ENCODE measurements at places on chromosomes 1 and 21.
A peak's percentile ranks its signal among the peaks of the same experiment; 100 is the strongest.

GRCh38 chr1:109802136-109802900 is 38.6 kb upstream of the EPS8L3 start:
- peak; percentile 68 for DNase-seq
- H3K27me3 ChIP-seq, result no peaks in the 10 kb centered on the region
- peaks cover 87% of the 10 kb centered on the region for H3K4me1 ChIP-seq
- peaks cover 10% of the 10 kb centered on the region for H3K36me3 ChIP-seq
- H3K4me3 ChIP-seq, result peak overlapping the region; percentile 72

GRCh38 chr1:240705579-240705978 is 93.6 kb upstream of the GREM2 start:
- H3K4me1 ChIP-seq, result no peaks in the 10 kb centered on the region
- no peak for DNase-seq
- H3K27ac ChIP-seq, result no peak overlapping the region
- no peaks in the 10 kb centered on the region for H3K27me3 ChIP-seq
- no peak overlapping the region for H3K4me3 ChIP-seq

- no peak overlapping the region for H3K27ac ChIP-seq
- no peak for DNase-seq
- H3K4me1 ChIP-seq, result no peaks in the 10 kb centered on the region
- no peaks in the 10 kb centered on the region for H3K36me3 ChIP-seq
- H3K4me3 ChIP-seq, result peak overlapping the region; percentile 6
Measured at GRCh38 chr21:41112740-41113692, 54.9 kb upstream of the BACE2 start.

GRCh38 chr1:245085508-245086095 is 69.2 kb upstream of the KIF26B start:
- no peaks in the 10 kb centered on the region for H3K36me3 ChIP-seq
- no peak overlapping the region for H3K27ac ChIP-seq
- H3K4me3 ChIP-seq, result no peak overlapping the region
- DNase-seq, result no peak

DNA sequence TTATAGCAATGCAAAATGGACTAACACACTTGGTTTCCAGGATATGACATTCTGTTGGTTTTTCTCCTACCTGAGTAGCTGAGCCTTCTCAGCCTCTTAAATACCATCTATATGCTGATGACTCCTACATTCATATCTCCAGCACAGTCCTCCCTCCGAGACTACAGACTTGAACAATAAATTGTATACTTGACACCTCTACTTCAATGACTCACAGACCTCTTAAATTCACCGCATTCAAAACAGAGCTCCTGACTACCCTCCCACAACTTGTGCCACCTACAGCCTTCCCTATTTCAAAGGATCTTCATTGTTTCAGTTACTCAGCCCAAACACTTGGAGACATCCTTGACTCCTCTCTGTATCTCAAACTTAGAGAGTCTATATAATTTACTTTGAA is 66.8 kb upstream of the ASB17 start:
- H3K36me3 ChIP-seq, result no peaks in the 10 kb centered on the region
- H3K27ac ChIP-seq, result no peak overlapping the region
- no peak overlapping the region for H3K4me3 ChIP-seq
- no peaks in the 10 kb centered on the region for H3K4me1 ChIP-seq

DNA sequence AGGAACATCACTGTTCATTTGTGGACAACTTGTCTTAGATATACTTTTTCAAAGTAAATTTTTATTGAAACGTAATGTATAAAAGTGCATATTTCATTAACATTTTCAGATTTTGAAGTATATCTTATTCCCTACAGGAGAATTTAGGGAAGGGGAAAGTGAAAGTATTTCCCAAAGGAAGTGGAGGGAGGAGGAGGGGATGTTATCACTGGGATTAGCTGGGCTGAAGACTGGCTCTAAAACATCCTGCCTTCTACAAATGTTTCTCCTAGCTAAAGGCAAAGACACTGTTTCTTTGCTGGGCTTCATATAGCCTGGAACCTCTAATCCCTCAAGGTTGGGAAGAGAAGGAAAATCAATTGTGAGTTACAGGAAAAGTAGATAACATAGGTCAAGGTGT is 7.1 kb upstream of the ZNF697 start:
- peaks cover 47% of the 10 kb centered on the region for H3K27me3 ChIP-seq
- H3K27ac ChIP-seq, result no peak overlapping the region
- no peaks in the 10 kb centered on the region for H3K36me3 ChIP-seq
- DNase-seq, result no peak
- H3K4me1 ChIP-seq, result no peaks in the 10 kb centered on the region

GRCh38 chr21:33760641-33761440 is 118.5 kb downstream of the ITSN1 start:
- no peaks in the 10 kb centered on the region for H3K4me1 ChIP-seq
- no peak overlapping the region for H3K27ac ChIP-seq
- H3K27me3 ChIP-seq, result no peaks in the 10 kb centered on the region
- no peak for DNase-seq
- no peaks in the 10 kb centered on the region for H3K36me3 ChIP-seq

DNA sequence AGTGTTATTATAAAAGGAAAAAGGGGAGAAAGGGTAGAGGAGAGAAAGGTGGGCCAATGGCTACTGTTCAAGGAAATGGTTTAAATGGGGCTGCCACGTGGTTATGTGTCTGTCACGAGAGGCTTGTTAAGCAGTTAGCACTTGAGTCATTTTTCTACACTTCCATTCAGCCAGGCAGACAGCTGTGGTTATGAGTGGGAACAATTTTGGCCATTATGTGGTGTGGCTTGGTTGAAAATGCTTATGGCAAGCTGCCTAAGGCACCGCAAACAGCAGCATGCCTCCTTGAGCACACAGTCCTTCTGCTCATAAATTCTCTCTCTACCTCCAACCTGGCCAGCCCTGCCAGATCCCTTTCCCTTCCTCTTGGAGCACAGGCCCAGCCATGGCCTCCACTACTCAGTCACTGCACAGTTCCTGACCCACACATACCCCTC is 3.2 kb upstream of the SRM start:
- peaks cover 30% of the 10 kb centered on the region for H3K4me1 ChIP-seq
- no peaks in the 10 kb centered on the region for H3K27me3 ChIP-seq
- peak overlapping the region; percentile 81 for H3K27ac ChIP-seq
- DNase-seq, result peak; percentile 36
- peaks cover 42% of the 10 kb centered on the region for H3K36me3 ChIP-seq

DNA sequence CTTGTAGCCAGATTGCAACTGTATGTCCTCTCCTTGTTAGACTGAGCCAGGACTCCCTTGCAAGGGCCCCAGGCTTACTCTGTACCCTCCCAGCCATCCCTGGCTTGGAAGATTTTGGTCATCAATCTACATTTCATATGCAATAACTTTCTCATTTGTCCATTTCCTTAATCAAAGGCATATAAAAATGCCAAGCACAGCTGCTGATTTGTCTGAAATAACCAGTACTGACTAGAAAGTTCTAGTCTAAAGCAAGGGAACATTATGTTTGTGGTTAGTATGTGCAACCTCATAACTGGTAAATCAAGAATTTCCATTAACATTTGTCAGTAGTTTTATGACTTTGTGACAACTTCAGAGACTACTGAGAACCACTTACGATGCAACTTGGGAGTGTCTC is 370.2 kb downstream of the ST6GALNAC3 start:
- H3K36me3 ChIP-seq, result no peaks in the 10 kb centered on the region
- no peaks in the 10 kb centered on the region for H3K27me3 ChIP-seq
- H3K4me1 ChIP-seq, result no peaks in the 10 kb centered on the region
- DNase-seq, result no peak
- H3K27ac ChIP-seq, result no peak overlapping the region

GRCh38 chr1:201964261-201964660 is 9.0 kb downstream of the TIMM17A start:
- no peak for DNase-seq
- no peak overlapping the region for H3K4me3 ChIP-seq
- peaks cover 50% of the 10 kb centered on the region for H3K36me3 ChIP-seq
- no peaks in the 10 kb centered on the region for H3K27me3 ChIP-seq
- H3K4me1 ChIP-seq, result no peaks in the 10 kb centered on the region

DNA sequence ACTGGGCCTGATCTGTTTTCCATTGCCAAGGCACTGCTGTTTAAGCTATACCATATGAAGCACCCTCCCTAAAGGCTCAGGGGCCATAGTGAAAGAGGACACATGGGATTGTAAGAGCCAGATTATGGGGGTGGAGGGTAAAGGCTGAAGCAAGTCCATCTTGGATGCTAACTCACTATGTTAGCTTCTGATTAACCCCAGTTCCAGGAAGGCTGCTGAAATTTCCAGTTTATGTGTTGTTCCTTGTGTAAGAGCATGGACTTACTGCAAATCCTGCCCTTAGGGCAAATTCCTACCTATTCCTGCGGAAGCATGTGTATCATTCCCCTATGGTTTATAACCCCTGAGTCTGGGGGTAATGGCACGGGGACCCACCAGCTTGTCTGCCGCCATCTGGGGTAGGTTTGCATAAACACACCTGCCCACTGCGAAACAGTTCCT is 91.8 kb upstream of the SERBP1 start:
- DNase-seq, result no peak
- no peaks in the 10 kb centered on the region for H3K36me3 ChIP-seq
- H3K27me3 ChIP-seq, result peaks cover 13% of the 10 kb centered on the region
- H3K4me1 ChIP-seq, result no peaks in the 10 kb centered on the region

GRCh38 chr1:226001963-226002666 is 3.0 kb upstream of the SDE2 start:
- H3K36me3 ChIP-seq, result peaks cover 6% of the 10 kb centered on the region
- H3K4me3 ChIP-seq, result peak overlapping the region; percentile 38

- no peak overlapping the region for H3K27ac ChIP-seq
- no peaks in the 10 kb centered on the region for H3K36me3 ChIP-seq
- peak; percentile 14 for DNase-seq
- peaks cover 14% of the 10 kb centered on the region for H3K27me3 ChIP-seq
Measured at GRCh38 chr1:181423301-181423918, 59.9 kb upstream of the CACNA1E start.

- no peak overlapping the region for H3K4me3 ChIP-seq
- peaks cover 54% of the 10 kb centered on the region for H3K36me3 ChIP-seq
- peak overlapping the region; percentile 63 for H3K27ac ChIP-seq
- peak; percentile 53 for DNase-seq
- peaks cover 42% of the 10 kb centered on the region for H3K4me1 ChIP-seq
- no peaks in the 10 kb centered on the region for H3K27me3 ChIP-seq
Measured at GRCh38 chr1:36285443-36286101, 20.6 kb upstream of the SH3D21 start.

GRCh38 chr1:6026095-6026809 is 19.4 kb upstream of the KCNAB2 start:
- H3K4me3 ChIP-seq, result peak overlapping the region; percentile 97
- peaks cover 30% of the 10 kb centered on the region for H3K36me3 ChIP-seq
- peak; percentile 90 for DNase-seq
- H3K4me1 ChIP-seq, result peaks cover 50% of the 10 kb centered on the region
- H3K27ac ChIP-seq, result peak overlapping the region; percentile 94
- H3K27me3 ChIP-seq, result no peaks in the 10 kb centered on the region

DNA sequence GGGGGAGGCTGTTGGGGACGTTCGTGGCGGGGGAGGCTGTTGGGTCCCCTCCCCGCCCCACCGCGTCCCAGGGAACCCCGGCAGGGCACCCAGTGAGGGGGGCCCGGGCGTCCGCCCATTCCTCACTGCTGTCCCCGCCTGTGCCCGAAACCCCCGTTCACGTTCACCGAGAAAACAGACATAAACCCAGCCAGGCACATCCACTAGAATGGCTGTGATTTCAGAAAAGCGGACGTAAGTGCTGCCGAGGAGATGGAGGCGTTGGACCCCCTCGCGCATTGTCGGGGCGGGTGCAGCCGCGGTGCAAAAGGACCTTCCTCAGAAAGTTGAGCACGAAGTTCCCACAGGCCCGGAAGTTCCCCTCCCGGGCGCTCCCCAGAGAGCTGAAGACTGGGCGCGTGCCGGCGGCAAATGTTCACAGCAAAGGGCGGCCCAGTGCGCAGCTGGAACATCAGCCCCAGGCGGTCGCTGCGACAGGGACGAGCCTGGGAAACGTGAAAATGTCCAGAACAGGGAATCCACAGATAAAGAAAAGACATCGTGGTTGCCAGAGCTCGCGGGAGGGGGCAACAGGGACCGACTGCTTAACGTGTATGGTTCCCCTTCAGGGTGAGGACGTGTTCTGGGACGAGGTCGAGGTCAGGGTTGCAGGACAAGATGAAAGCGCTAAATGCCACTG is 18.5 kb upstream of the SAMD11 start:
- no peak overlapping the region for H3K27ac ChIP-seq
- no peak for DNase-seq
- peak overlapping the region; percentile 65 for H3K4me3 ChIP-seq
- peaks cover 40% of the 10 kb centered on the region for H3K27me3 ChIP-seq

DNA sequence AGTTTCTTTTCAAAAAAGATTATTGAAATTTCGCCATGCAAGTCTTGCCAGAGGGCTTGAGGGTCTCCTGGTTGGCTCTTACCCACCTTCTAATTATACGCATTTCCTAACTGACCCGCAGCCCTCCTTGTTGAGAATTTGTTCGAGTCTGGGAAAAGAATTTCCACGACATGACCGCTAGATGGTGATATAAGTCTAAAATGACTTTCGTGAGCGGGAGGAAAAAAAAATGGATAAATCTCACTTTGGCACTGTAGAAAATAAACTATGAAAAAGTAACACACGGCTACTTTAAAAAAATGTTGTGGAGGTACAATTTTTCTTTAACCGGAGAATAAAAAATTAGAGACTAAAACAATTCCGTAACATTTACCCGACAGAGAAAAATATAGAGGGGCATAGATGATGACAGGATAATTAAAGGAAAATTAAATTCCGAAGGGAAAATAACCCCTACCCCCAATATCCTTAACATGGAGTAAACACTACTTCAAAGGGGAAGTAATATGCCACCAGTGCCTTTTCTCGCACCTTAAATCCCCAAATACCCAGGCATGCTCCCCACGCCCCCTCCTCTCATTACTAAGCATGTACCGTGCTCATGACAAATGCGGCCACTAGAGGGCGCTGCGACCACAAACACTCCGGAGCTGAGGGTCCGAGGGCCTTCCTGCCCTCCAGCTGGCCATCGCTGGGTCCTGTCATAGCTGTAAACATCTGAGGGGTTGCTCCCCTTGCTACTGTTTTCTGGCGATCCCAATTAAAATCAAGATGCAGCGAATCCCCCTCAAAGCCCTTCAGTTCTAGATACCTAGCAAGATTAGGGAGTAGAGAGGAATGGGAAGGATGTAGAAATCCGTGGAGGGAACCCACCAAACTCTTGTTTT is 266.9 kb downstream of the ASTN1 start:
- H3K36me3 ChIP-seq, result no peaks in the 10 kb centered on the region
- H3K27ac ChIP-seq, result no peak overlapping the region
- no peak overlapping the region for H3K4me3 ChIP-seq
- no peaks in the 10 kb centered on the region for H3K27me3 ChIP-seq
- peaks cover 8% of the 10 kb centered on the region for H3K4me1 ChIP-seq
- peak; percentile 2 for DNase-seq

GRCh38 chr1:116769561-116769977 is 15.3 kb downstream of the CD2 start:
- H3K4me1 ChIP-seq, result peaks cover 90% of the 10 kb centered on the region
- peaks cover 80% of the 10 kb centered on the region for H3K36me3 ChIP-seq
- peaks cover under 1% of the 10 kb centered on the region for H3K27me3 ChIP-seq
- peak; percentile 77 for DNase-seq
